NCI-H2029 treated with DMSO at 0.1 percent for 48 hours (cell line): ENCODE measurements at places on chromosomes 4 and X.

DNA sequence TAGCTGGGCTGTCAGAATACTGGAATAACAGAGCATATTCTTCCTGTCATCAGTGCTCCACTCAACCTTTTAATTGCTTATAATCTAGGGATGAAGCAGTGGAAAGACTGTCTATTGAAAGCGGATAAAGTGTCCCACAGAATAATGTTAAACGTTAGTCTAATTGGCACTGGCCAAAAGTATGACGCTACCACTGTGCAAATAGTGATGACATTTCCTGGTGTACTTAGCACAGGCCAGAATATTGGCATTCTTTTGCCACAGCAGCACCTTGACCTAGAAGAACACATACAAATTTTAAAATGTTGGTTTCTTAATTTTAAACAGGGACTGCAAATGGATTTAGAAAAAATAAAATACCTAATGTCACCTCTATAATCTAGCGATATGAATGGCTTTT lies 635.2 kb upstream of the SPANXN1 start:
- peak; percentile 8 for DNase-seq

DNA sequence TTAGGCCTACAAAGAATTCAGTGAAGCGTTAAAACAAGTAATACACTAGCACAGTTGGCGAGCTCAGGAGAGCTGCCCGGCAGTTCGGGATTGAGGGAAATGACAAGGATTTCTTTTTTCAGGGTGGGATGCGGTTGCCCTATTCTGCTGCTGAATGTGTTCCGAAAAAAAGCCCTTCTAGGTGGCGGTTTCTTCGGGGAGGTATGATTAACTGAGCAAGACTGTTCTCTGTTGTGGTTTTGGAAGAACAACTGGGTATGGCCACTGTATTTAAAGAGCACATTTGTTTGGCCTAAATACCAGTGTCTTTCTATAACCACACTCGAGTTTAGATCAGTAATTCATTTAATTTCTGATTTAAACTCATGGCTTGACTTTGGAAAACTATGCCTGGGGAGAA lies 459.7 kb upstream of the FAT1 start:
- no peak for DNase-seq

DNA sequence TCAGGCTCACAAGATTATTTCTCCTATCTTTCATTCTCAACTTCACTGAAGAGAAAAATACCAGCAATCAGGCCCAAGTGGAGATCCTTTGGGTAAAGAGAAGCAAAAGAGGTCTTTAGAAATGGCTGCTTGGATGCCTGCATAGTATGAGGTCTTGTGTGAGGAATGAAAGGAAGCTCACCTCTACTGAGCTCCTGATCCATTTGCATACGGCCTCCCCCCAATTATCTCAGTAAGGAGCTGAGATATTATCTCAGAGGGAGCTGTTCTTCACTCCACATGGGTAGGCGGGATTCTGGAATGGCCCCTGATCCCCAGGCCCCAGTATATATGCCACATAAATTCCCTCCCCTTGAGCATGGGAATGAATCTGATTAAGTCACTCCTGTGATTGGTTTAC lies 75.8 kb downstream of the EVC2 start:
- DNase-seq, result no peak

DNA sequence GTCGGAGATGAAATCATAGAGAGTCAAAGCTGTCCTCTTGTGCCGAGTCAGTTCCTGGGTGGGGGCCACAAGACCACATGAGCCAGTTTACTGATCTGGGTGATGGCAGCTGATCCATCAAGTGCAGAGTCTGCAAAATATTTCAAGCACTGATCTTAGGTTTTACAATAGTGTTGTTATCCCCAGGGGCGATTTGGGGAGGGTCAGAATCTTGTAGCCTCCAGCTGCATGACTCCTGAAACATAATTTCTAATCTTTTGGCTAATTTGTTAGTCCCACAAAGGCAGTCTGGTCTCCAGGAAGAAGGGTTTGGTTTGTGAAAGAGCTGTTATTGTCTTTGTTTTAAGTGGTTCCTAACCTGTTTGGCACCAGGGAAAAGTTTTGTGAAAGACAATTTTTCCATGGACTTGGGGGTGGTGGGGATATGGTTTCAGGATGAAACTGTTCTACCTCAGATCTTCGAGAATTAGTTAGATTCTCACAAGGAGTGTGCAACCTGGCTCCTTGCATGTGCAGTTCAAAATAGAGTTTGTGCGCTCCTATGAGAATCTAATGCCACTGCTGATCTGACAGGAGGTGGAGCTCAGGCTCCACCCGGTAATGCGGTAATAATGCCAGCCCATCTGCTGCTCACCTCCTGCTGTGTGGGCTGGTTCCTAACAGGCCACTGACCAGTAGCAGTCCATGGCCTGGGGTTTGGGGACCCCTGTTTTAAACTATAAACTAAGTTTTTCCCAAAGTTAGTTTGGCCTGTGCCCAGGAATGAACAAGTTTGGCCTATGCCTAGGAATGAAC lies 29.2 kb downstream of the METAP1 start:
- DNase-seq, result no peak

GRCh38 chr4:136412708-136413107 lies 1119.6 kb downstream of the PCDH18 start:
- no peak for DNase-seq

DNA sequence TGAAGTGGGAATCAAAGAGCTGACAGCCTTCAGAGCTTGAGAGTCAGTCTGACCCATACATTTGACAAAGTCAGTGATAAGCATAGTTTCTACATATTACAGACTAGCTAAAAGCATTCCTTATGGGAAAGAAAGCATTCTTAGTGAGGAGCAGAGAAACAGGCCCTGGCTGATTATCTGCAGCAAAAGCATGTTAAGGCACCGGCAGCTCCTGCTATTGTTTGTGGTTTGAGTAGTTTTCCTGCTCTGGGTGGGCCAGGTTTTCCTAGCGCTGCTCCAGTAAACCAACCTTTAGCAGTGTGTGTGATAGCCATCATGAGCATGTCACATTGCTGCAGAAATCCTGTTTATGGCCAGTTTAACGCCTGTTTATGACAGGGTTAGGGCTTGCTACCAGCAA lies 51.6 kb upstream of the WDR1 start:
- no peak for DNase-seq

DNA sequence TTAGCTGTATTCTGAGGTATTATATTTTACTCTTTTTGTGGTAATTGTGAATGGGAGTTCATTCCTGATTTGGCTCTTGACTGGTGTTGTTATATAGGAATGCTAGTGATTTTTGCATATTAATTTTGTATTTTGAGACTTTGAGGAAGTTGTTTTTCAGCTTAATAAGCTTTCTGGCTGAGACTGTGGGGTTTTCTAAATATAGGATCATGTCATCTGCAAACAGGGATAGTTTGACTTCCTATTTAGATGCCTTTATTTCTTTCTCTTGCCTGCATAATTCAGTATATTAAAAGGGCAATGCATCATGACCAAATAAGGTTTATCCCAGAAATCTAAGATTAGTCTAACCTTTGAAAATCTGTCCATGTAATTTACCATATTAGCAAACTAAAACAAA lies 44.7 kb upstream of the EPGN start:
- no peak for DNase-seq
